ENCODE measurements at places on chromosomes 3 and 15.

DNA sequence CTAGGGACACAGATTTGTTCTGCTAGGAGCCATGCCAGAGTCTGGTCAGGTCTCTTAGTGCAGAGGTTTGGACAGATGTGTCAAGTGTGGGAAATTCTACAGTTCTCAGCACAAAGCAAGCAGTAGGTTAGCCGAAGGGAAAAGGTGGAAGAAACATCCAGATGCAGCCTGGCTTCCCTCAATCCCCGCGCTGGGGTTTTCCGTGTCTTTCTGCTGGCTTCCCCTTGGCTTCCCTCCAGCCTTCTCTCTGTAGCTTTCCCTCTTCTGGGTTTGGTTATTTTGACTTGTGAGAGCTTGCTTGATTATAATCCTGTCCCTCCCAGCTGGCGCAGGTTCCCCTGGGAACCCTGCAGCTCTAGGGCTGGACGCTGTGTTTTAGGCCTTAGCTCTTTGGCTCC lies 4.1 kb downstream of the TF start:
- DNase-seq = no peak

GRCh38 chr3:56962206-56962605 lies 98.3 kb upstream of the SPATA12 start:
- no peak for DNase-seq

DNA sequence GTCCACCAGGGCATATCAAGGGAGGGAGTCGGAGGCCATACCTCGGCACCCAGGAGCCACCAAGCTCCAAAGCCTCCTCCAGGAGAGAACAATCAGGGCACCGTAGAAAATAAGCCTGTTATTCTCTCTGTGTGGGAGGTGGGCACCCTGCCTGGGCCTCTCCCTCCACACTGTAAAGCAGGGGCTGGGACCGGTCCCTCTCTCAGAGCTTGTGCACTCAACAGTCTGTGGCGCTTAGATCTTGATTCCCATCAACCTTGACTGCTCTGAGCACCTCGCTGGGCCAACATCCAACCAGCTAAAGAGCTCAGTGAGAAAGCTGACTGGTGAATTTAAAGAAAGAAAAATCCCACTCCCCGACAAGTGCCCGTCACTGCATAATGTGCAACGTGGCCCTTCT lies 53.0 kb downstream of the PCSK6 start:
- DNase-seq = no peak

- DNase-seq = no peak
Measured at GRCh38 chr3:124277144-124277890, 285.4 kb upstream of the ROPN1 start.

DNA sequence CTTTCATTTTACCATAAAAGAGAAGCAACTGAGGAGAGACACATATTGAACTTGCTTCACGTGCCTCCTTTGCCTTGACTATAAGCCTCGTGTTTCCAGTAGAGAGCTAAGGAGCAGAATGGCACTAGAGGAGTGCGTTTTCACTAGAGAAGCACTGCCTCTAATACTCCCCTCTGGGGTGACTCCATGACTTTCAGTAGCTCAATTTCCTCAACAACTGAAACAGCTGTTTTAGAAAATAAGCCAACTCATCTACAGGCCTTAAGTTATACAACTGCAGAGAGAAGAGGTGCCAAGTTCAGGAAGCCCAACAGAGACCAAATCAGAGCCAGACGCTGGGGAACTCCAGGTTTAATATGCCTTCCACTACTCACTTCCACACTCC lies 1.9 kb downstream of the UBP1 start:
- peak; percentile 45 for DNase-seq

- DNase-seq = peak; percentile 91
Measured at GRCh38 chr3:142929109-142929508, 34.4 kb downstream of the PAQR9 start.

GRCh38 chr3:23183731-23184130 lies 19.4 kb upstream of the UBE2E2 start:
- DNase-seq = no peak

DNA sequence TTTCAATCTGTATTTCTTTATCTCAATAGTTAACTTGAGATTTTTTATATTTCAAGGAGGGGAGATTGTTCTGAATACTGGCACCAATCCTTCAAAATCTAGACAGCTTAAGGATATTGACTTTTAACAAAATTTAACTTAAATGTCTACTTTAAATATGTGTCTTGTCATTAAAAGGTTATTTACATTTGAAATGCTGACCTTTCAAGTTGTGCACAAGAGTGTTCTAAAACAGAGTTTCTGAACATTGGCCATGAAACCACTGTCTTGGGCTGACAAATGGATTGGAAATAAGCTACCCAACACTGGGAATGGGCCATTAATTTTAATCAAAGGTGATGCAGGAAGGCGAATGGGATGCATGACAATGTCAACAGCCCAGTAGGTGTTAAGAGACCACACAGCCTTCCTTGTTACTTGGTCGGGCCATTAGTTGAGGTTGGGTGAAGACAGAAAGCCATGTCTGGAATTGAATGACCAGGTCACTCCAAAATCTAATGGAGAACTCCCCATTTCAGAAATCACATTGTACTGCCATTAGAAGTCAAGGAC lies 128.5 kb downstream of the CDIN1 start:
- no peak for DNase-seq

- DNase-seq = no peak
Measured at GRCh38 chr3:17901893-17902292, 159.5 kb upstream of the TBC1D5 start.

DNA sequence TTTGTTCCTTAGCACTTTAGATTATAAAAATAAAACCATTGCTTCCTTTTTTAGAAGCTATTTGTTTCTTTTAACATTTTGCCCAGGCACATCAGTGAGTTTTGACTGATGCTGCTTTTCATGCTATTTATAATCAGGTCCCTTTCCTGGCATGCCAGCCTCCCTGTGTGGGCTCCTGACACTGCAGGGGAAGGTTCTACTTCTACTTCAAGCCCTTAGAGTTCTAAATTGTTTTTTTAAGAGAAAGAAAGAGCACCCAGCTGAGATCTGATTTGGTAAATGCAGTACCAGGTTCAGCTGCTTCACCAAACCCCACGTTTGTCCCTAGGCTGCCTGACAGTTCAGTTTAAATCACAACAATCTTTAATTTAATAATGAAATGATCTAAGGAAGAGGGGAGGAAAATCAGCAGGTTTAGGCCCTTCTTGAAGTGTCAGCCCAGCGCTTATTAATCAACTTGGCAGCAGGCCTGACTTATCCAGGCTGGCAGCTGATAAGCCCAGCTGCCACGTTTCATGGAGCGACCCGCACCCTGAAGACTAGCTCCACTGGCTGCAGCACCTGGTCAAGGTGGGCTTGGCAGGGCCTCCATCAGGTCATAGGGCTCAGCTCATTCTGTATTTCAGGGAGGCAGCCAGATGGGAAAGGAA lies 29.0 kb downstream of the HGD start:
- DNase-seq = no peak

DNA sequence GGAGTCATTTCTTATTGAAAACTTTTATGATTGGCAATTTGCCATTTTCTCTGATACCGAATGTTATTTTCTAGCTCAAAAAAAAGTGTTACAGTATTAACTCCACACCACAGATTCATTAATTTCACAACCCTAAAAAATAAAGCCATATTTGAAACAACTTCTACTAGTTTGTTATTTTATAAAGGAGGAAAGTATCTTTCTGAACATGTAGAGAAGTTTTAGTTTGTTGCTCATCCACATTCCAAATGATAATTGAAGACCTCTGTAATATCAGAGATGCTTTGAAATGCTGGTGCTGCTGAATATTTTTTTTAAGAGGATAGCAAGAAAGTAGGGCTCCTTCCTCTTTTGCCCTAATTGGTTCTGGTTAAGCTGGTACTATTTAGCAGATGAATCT lies 1.9 kb downstream of the VGLL3 start:
- DNase-seq = no peak

- no peak for DNase-seq
Measured at GRCh38 chr3:56125358-56126005, 342.8 kb downstream of the ERC2 start.

DNA sequence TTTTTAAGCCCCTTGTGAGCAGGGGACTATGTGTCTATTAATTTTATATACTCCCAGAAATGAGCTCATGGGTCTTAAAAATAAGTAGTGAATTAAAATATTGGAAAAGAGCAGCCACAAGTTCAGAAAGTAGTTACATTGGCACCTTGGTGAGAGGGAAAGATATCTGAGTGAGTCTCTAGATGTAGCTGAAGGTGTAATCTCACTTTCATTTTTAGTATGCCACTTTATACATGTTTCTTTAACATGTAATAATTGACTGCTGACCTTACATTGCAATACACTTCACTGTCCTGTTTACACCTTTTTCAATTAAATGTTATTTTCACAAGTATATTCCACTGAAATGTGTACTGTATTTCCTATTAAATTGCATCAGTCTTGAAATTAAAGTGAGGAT lies 12.1 kb upstream of the PAK6 start:
- no peak for DNase-seq

DNA sequence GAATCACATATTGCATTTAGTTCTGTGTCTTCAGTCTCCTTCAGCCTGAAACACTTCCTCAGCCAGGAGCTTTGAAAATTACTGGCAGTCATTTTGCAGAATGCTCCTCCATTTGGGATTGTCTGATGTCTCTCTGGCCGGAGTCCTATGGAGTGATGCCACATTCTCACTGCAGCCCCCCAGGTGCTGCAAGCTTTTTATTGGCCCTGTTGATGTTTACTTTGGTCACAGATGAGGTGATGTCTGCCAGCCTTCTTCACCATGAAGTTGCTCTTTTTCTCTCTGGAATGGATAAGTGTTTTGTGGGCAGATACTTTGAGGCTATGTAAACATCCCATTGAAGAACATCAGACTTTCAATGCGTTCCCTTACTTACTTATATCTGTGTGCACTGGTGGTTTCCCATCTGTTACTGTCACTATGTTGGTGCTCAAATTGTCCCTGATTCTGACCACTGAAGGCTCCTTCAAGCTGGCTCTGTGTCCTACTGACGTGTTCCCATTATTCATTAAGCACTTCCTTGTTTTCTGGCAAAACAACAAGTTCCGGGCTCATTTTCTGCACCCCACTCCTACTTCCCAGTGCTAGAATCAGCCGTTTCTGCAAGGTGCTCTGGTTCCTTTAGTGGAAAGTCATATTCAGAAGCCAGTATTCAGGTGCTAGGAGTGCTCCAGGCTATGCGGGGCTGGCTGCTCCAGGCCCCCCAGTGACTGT lies 1.4 kb upstream of the CLEC3B start:
- DNase-seq = no peak

- DNase-seq = no peak
Measured at GRCh38 chr15:92163641-92164040, 230.0 kb upstream of the ST8SIA2 start.

- DNase-seq = no peak
Measured at GRCh38 chr3:178603735-178604134, 67.5 kb downstream of the KCNMB2 start.

GRCh38 chr3:134460965-134461364 lies 24.8 kb downstream of the ANAPC13 start:
- DNase-seq = no peak

- no peak for DNase-seq
Measured at GRCh38 chr3:30186741-30187219, 419.6 kb upstream of the TGFBR2 start.

- DNase-seq = no peak
Measured at GRCh38 chr3:120641696-120642246, 40.3 kb downstream of the HGD start.

GRCh38 chr15:91769894-91770293 lies 83.6 kb upstream of the SLCO3A1 start:
- no peak for DNase-seq

DNA sequence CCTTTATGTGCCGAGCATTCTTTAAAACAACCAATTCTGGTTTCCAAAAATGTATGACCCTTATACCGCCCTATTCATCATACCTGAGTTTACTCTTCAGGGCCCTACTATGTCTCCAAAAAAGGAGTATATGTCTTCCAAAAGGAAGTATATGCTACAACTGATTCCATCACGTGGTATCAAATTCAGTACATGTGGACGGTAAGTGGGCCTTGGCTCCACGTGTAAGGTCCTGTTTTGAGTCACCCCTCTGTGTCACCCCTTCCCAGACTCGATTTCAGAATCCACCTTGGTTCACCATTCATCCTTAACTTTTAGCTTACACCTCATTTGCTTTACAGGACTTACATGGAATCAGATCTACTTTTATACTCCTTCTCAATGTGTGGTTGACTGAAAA lies 37.8 kb downstream of the ABHD2 start:
- no peak for DNase-seq

- DNase-seq = no peak
Measured at GRCh38 chr15:98854496-98854895, 153.1 kb downstream of the PGPEP1L start.

GRCh38 chr3:82179291-82179690 lies 417.8 kb upstream of the GBE1 start:
- DNase-seq = no peak

GRCh38 chr3:150412561-150413231 lies 4.6 kb downstream of the TSC22D2 start:
- DNase-seq = peak; percentile 60

DNA sequence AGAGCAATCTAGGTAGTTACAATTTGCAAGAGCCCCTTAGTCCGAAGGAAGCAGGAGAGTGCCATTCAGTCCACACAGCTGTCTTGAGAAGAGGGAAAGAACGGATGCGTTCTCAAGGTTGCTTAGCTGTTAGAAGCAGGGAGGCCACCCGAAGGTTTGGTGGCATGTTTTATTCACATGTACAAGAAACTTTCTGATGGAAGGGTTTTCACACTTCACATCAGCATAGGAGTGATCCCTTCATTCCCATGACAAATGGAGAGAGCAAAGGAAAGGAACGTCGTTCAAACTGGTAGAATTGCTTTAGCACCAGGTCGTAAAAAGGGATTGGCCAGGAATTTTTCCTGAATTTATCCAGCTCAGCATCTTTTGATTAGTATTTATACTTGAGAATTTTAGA lies 53.5 kb downstream of the TRIM71 start:
- DNase-seq = no peak

DNA sequence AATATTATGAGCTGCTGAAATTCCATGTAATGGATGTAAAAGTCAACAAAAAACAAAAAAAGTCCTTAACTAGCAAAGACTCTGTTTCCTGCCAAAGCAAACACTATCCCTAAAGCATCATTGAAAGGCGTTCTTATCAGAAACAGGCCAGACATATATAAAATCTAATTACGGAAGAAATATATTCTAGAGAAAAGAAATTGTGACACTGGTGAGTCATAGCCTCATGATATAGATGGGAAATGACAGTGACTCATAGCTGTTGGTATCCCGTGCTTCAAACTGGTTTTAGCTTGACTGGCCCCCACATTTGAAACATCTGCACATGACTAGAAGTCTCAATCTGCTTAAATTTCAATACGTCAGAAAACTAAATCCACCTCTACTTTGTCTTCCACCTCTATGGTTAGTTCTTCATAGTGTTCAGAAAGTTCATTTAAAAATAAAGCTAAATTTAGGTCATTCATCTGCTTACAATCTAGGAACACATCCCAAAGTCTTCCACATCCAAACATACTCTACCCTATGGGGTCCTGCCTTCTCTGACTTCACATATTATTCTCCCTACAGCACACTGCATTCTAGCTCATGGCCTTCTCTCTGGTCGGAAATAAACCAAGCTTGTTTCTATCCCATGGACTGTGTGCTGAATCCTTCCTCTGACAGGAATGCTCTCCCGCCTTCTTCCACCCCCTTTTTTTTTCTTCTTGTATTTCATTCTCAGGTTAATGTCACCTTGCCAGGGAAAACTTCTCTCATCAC lies 456.3 kb upstream of the ARRDC4 start:
- no peak for DNase-seq

- no peak for DNase-seq
Measured at GRCh38 chr3:69585472-69585871, 153.8 kb upstream of the MITF start.
